ENCODE measurements at places on chromosomes 1 and 21.

DNA sequence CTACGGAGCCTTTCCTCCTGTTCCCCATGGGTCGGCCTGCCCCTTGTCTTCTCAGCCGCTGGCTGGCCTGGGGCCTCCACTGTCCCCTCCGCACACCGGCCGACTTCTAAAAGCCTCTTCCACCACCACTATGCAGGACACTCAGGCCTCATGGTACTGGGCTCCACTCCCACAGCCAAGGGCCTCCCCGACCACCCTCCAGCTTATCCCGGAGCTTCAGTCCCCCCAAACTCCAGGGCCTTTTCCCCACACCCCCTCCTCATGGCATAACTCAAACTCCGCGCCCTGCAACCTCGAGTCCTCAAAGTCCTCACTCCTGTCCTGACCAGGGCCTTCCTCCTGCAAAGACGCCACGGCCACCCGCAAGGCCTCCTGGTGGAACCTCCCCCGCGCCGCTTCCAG, 2.0 kb downstream of the LRRC41 start:
- no peak for DNase-seq

GRCh38 chr21:33088384-33088783, 18.4 kb downstream of the OLIG1 start:
- no peak for DNase-seq

DNA sequence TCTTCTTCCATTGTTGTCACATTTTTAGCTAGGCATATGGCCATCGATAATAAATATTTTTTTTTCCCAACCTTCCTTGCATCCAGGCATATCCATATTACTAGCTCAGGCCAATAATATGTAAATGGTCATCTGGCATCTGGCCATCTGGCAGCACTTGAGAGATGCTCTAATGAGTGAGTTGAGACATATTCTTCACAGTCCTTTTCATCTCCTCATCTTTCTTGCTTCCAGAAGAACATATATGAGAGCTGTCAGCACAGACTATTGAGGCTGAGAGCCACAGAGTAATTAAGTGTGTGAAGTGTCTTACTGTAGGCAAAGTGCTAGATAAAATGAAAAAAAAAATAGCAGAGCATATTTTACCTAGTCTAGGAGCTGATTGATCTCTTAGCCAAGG, 628.4 kb upstream of the TMPRSS15 start:
- no peak for DNase-seq

GRCh38 chr1:52970149-52970548, 43.1 kb downstream of the SCP2 start:
- no peak for DNase-seq

DNA sequence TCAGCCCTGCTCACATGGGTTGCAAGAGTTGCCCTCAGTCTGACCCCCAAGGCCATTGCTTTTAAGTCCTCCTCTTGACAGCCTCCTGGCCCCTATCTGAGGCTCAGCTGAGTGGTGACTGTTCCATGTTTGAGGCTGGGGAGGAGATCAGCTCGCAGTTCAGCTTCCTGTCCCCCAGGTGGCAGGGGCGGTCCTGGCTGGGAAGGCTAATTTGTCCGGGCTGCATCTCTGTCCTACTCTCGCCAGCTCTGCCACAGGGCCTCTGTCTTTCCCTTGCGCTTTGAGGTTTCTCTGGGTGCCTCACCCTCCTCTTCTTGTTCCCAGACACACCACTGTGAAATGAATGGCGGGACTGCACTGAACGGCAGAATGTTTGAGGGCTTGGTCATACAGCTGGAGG, 157.3 kb downstream of the KCNJ6 start:
- DNase-seq = no peak

GRCh38 chr1:13600762-13601453, 17.3 kb downstream of the PDPN start:
- DNase-seq = no peak

GRCh38 chr21:39060485-39061083, 122.7 kb downstream of the PSMG1 start:
- no peak for DNase-seq

GRCh38 chr1:207414606-207415108, 39.5 kb upstream of the CR2 start:
- DNase-seq = no peak

GRCh38 chr1:62530516-62531154, 66.7 kb upstream of the ANGPTL3 start:
- DNase-seq = no peak

DNA sequence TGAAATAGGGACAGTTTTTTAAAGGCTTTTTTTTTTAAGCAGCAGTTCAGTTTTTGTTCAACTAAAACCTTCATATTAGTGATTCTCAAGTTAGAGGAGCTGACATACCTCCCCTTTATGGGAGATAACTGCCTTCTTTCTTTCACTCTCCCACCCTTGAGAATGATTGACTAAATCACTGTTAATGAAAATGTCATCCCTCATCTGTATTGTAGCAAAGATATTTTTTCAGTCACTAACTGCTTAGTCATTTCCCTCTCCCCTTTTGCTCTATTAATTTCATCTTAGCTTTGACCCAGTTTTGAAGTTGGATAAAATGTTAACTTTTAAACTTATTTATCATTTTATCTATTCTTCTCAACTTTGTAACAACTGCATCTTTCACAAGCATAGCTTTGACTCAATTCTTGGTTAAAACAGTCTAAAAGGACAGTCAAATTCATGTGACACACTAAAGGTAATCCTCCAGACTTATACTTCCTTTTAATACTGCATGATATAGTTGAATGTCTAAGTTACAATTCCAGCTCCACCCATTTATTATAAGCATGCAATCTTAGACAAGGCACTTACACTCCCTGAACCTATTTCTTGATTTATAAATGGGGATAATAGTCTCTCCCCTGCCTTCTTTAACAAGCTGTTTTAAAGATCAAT, 17.1 kb downstream of the CAPZA1 start:
- DNase-seq = no peak

DNA sequence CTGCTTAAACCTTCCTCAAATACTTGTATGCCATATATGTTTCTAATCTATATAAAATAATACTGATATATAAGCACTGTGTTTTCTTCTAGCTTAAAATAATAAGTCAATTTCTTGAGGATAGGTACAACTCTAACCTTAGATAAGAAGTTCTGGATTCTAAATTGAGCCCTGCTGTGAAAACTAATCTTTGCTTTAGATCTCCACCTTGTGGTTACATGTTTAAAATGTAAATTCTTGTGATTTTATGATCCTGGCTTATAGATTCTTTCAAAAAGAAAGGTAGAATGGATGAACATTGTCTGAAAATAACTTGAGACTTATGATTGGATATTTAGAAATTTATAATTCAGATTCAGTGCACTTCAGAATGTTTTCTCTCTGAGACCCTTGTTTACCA, 38.9 kb upstream of the HMCN1 start:
- DNase-seq = no peak

DNA sequence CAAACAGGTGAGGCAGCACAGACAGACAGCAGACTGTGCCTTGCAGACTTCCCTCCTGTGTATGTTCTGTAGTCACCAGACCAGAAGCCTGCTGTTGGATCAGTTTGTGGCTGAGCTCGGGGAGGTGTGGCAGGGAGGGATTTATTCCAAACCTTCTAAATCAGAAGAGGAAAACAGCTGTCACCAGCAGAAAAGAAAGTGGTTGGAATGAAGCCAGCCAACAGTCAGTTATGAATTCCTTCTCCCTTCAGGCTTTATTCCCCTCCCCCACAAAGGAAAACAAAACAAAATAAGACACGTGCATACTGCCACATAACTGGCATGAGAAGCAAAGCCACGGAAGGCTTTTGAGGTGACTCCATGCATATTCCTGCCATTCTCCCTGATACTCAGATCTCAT, 19.0 kb upstream of the PIGV start:
- DNase-seq = no peak

DNA sequence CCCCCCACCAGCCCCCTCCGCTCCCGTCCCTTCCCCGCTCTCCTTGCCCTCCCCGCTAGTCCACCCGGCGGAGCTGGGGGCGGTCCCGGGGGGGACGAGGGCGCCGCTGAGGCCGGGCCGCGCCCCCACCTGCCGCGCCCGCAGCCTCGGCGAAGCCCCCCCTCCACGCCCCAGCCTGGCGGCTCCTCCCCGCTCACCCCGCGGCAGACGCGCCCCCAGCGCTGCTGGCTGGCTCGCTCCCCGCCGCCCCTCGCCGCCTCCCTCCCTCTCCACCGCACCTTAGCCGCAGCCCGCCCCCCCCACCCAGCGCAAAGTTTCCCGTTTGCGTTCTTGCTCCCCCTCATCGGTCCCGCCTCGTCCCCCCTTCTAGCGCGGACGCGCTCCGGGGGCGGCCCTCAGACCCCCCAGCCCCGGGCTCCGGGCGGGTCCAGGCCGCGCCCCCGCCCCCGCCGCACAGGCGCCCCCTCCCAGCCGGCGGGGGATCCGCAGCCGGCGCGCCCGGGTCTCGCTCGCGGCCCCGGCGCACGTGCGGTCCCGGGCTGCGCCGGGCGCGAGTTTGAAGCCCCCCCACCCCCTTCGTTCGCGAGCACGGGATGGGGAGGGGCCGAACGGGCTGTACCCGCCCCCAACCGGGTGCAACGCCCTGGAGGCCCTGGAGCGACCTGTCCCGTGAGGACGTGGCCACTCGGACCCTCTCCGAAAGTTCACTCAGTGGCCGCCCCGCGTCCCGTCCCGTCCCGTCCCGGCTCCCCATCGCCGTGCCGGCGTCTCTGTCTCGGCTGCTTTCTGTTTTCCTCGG, 623 bp downstream of the PTPRF start:
- no peak for DNase-seq

DNA sequence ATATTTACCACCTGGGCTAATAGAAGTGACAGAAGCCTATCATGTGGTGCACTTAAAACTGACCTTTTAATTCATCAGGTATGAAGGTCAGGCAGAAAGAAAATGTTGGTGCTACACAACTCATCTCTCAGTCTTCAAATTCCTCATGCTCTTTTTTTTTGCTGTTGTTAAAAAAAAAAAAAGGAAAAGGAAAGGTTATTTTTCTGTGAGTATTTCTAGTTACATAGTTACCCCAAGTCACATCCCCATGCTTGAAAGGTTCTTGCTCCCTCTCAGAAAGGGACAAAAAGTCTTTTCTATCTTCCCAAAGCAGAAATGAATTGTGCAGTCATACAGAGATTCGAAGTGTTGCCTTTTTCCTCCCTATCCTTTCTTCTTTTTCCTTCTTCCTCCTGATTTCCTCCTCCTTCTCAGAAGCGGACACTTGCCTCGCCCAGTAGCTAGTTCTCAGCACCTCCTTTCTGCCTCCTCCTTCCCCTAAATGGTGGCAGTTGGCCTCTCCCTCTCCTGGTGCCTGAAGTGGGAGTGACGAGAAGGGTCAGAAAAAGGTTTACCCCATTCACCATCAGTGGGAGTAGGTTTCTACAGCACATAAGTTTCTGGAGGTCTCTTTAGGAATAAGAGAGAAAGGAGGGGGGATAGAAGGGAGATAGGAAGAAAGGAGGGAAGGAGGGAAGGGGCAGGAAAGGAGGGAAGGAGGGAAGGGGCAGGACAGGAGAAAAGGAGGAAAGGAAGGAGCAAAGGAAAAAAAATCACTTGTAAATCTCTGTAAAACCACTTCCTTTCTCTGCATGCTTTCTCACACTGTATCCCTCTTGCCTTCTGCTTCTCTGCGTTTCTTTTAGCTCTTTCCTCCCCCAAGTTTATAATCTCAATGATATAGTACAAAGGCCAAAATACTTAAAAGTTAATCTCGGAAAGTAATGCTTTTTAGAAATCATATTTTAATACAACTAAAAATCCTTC, 20.4 kb upstream of the C1orf105 start:
- DNase-seq = no peak

- no peak for DNase-seq
These were observed 14.3 kb downstream of the DMRTB1 start for GRCh38 chr1:53473463-53473862.

DNA sequence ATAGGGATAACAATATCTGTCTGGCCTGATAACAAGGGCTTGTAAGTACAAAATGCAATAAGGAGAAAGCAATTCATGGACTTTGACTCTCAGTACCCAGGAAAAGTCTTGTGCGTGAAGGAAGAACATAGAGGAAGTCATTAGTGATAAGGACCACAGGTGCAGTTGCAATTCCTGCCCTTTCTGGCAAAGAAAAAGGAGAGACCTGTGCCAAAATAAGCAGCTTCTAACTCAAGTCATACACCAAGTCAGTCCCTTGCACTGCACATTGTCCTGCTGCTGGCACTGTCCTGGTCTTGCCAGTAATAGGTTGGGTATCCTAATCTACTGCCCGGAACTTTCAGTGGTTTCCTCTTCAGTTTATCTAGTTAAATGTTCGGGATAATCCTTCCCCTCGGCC, 14.8 kb upstream of the SOD1 start:
- DNase-seq = no peak

DNA sequence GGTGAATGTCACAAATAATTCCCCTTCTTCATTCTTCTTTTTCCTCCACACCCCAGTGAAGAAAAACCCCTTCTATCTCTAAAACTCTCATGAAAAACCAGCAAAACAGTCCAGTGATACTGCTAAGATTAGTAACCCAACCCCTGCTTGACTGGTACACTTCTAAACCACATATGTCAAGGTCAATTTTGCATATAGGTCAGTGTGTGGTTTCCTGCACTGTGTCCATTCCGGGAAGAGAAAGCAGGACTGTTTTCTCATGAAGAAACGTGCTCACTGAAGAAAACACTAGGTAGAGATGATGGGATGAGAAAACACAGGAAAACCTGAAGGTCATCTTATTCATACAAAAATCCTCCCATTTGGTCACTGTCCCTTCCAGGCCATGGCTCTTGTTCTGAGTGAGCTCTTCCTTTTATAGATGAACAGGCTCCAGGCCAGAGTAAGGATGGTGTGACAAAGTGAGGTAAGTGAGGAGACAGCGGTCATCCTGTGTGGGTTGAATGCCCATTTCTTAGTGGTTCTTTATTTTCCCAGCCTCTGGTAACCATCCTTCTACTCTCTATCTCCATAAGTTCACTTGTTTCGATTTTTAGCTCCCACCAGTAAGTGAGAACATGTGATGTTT, 122.7 kb downstream of the FASLG start:
- no peak for DNase-seq

- DNase-seq = no peak
These were observed 642.2 kb downstream of the PTPRU start for GRCh38 chr1:29878501-29878900.

- DNase-seq = no peak
These were observed 27.1 kb downstream of the AHDC1 start for GRCh38 chr1:27576806-27577227.

- DNase-seq = peak; percentile 46
These were observed 4.9 kb upstream of the B4GALT3 start for GRCh38 chr1:161182214-161182613.

GRCh38 chr1:180567654-180568053, 8.9 kb downstream of the OVAAL start:
- DNase-seq = no peak
